ENCODE measurements at places on chromosomes 7 and 10.

DNA sequence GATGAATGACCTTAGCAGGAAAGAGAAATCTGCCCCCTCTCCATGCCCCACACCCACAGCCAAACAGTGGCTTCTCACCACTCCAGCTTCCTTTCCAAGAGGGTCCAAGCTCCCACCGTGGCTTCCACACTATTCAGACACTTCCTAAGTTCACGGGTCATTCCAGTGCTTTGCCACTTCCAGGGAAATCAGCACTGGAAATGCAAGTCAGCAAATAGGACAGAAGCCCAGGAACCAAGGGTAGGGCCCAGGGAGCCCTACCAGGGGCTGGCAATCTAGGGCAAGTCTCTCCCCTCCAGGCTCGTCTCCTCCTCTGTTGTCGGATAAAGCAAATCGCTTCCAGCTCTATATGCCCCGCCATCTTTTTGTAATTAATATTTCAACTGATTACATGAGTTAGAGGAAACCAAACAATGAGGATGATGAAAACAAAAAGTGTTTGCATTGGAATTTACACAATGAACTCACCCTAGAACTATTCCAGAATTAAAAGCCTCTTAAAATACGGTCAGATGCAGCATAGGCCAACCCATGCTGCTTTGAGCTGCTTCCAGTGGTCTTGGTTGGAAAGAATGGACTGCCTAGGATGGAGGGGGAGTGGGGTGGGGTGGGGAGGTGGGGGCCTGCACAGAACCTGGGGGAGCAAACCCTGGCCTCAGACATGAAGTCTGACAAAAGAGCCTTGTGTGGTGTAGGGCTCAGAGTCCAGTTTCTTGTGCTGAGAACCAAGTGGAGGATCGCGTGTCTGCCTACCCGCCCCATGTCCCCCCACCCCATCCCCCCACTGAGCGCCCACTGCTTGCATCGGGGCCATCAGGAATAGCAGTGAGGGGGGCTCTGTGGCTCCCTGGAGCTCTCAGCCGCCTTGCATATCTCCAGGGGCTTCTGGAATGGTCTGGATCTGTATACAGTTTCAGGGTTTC is 74.6 kb upstream of the CPXM2 start:
- no peak for DNase-seq
- H3K27ac ChIP-seq: no peak overlapping the region
- H3K4me3 ChIP-seq: no peak overlapping the region
- peaks cover 23% of the 10 kb centered on the region for H3K4me1 ChIP-seq
- no peaks in the 10 kb centered on the region for H3K36me3 ChIP-seq

GRCh38 chr7:50665403-50666123 is 100.4 kb upstream of the DDC start:
- H3K27ac ChIP-seq: no peak overlapping the region
- H3K4me1 ChIP-seq: no peaks in the 10 kb centered on the region
- no peaks in the 10 kb centered on the region for H3K27me3 ChIP-seq
- DNase-seq: no peak

- no peak for DNase-seq
- H3K4me1 ChIP-seq: 0 out of 2 replicates have a peak, but pooled peaks cover 7% of the 10 kb centered on the region
- H3K36me3 ChIP-seq: peaks cover 3% of the 10 kb centered on the region
- no peak overlapping the region for H3K4me3 ChIP-seq
- no peaks in the 10 kb centered on the region for H3K27me3 ChIP-seq
Observed at GRCh38 chr7:42672339-42672999, 239.4 kb downstream of the C7orf25 start.

GRCh38 chr7:46080595-46081159 is 159.6 kb upstream of the IGFBP3 start:
- no peaks in the 10 kb centered on the region for H3K36me3 ChIP-seq
- H3K27ac ChIP-seq: no peak overlapping the region
- DNase-seq: no peak
- no peaks in the 10 kb centered on the region for H3K27me3 ChIP-seq
- no peak overlapping the region for H3K4me3 ChIP-seq

GRCh38 chr7:92973293-92973731 is 136.9 kb upstream of the CDK6 start:
- H3K27ac ChIP-seq: no peak overlapping the region
- no peaks in the 10 kb centered on the region for H3K4me1 ChIP-seq
- H3K27me3 ChIP-seq: no peaks in the 10 kb centered on the region
- H3K4me3 ChIP-seq: no peak overlapping the region
- no peak for DNase-seq
- H3K36me3 ChIP-seq: peaks cover 4% of the 10 kb centered on the region

DNA sequence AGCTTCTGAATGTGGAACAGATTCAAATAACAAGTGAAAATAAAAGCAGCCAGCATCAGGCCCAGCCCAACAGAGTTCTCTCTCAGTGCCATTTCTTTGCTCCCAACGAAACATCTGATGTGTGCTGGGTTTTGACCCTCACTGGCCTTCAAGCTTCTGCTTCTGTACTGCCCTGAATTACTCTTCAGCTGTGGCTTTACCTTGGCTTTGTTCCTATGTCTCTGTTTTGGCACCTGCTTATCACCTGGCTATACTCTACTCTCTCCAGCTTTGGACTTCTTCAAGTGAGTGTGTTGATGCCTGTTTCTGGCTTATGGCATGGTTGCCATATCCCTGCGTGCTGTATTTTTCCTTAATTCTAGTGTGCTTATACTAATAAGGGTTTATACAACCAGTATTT is 768.3 kb downstream of the SORCS1 start:
- peaks cover 9% of the 10 kb centered on the region for H3K4me1 ChIP-seq
- DNase-seq: no peak
- H3K27me3 ChIP-seq: no peaks in the 10 kb centered on the region
- no peak overlapping the region for H3K4me3 ChIP-seq
- H3K27ac ChIP-seq: no peak overlapping the region
- no peaks in the 10 kb centered on the region for H3K36me3 ChIP-seq

DNA sequence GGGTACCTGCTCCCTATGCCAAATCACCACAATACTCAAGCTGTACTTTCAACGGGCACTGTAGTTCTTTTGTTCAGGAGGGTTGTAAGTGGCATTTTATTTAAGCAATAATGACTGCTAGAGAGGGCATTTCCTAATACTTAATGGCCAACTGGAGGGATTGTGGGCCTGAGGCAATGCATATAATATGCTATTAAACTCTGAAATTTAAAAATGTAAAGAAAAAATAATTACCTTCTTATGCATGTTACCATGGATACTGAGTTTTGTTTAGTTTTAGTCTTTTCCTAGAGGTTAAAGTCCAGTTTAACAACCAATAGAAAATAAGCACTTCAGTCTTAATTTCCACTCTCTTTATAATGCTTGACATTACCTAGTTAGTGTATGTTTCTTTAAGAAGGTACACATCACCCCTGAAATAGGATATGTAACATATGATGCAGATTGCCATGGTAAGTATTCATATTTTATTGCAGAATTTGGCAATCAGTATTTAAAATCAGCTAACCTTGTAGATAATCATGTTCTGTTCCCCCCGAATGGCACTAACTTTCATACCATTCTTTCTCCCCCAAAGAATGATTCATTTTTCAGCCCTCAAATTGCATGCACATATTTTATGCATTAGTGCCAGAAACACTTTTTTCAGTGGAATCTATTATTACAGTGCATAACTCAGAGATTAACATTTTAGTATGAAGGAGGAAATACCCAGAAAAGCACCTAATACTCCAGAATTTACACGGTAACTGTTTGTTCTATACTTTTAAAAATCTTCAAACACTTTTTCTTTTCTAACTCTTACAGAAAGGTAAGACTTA is 90.3 kb upstream of the ZNF438 start:
- H3K27me3 ChIP-seq: no peaks in the 10 kb centered on the region
- no peak overlapping the region for H3K27ac ChIP-seq
- no peak for DNase-seq
- H3K36me3 ChIP-seq: no peaks in the 10 kb centered on the region

- no peak overlapping the region for H3K27ac ChIP-seq
- H3K4me1 ChIP-seq: peaks cover 4% of the 10 kb centered on the region
- no peak for DNase-seq
- no peaks in the 10 kb centered on the region for H3K36me3 ChIP-seq
- no peak overlapping the region for H3K4me3 ChIP-seq
Observed at GRCh38 chr10:64103750-64104470, 582.7 kb downstream of the REEP3 start.

DNA sequence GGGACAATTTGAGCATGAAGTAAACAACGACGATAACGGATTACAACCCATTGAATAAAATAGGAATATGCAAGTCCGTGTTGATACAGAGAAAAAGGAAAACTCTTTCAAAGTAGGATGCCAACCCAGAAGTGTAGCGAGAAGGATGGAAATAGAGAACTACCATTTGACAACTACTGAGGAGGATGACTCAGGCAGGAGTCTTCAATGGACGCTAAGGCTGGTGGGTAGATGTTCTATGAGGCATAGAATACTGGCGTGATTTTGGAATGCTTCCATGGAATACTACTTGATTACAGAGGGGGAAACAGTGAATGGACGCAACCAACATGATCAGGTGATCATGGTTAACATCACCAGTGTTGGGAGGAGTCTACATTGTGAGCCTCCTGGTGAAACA is 828 bp upstream of the CFAP70 start:
- no peak for DNase-seq
- H3K4me1 ChIP-seq: peaks cover 6% of the 10 kb centered on the region
- H3K36me3 ChIP-seq: no peaks in the 10 kb centered on the region
- peaks cover 17% of the 10 kb centered on the region for H3K27me3 ChIP-seq

Measured in WTC11 (cell line).